Inflammatory macrophage treated with lipopolysaccharide for 4 hours (primary cell): ENCODE measurements at places on chromosomes 11 and 22.

GRCh38 chr22:36566720-36567119, 37.8 kb upstream of the EIF3D start:
- no peak for DNase-seq

DNA sequence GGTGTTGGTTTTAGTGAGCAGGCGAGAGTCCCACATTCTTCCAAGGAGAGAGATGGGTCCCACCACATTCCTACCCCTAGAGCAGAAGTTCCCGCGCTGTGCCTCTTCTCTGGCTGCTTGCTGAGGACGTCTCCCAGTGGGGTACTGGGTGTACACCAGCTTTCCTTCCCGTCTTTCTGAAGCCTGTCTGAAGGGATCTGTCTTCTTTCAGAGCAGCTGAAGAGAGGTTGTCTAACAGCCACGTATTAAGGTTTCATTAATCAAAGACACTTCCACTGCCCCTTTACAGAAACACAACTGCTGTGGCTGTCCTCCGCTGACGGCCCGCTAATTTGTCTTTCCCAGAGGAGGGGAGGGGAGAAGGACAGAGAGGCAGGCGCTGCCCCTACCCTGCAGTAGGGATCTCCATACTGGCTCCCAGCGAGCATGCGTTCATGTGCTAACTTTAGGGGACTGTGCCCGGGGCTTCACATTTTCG, 56.0 kb downstream of the ZBTB16 start:
- no peak for DNase-seq

DNA sequence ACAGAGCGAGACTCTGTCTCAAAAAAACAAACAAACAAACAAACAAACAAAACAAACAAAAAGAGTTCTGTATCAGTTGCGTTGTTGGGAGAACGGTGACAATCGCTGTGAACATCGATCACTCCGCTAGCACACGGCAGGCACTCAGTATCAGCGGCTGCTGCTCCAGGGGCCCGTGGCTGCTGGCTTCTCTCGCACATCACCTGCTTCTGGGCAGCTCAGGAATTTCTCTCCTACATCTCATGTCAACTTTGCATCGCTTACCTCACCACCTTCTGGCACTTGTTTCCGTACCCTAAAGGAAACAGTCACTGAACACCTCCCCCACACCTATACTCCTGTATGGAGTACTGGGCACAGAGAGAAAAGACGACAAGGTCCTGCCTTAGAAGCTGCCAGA, 70.3 kb upstream of the WNT7B start:
- DNase-seq = no peak

GRCh38 chr11:130894322-130895025, 21.8 kb downstream of the SNX19 start:
- peak; percentile 41 for DNase-seq

- DNase-seq = no peak
Measured at GRCh38 chr11:83493034-83493433, 206.9 kb upstream of the CCDC90B start.

GRCh38 chr11:32059686-32060462, 31.0 kb upstream of the RCN1 start:
- DNase-seq = no peak

DNA sequence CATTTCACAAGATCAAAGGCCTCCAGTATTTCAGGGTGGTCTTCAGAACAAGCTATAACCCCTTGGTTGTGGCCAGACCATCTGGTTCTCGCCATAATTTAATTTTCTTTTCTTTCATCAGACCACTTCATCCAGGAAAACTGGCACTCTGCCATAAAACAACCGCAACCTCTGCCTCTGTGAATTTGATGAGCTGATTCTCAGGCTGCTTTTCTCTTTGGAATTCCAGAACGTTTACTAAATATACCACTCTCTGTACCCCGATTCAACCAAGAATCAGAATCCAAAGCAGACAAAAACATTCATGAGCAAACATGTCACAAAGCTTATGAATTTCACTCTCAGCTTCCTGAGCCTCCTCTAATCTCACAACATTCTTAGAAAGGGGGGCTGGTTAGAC, 331.8 kb upstream of the SYN3 start:
- DNase-seq = no peak

DNA sequence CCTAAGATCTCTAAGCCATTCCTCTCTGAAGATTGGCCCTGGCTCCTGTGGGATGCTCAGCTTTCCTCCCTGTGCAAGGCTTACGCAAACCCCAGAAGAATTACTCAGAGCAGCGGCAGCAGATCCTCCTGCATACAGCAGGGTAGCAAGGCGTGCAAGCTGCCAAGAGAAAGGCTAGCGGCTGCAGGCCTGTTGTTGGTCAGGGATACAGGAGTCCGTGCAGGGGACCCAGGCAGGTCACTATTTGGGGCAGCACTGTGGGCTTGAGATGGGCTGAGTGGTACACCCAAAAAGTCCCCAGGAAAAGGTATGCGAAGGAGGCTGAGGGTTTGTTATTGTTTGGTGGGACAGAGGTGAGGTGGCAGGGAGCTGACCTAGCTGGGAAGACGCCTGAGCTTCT, 1.5 kb downstream of the GLB1L2 start:
- DNase-seq = no peak

DNA sequence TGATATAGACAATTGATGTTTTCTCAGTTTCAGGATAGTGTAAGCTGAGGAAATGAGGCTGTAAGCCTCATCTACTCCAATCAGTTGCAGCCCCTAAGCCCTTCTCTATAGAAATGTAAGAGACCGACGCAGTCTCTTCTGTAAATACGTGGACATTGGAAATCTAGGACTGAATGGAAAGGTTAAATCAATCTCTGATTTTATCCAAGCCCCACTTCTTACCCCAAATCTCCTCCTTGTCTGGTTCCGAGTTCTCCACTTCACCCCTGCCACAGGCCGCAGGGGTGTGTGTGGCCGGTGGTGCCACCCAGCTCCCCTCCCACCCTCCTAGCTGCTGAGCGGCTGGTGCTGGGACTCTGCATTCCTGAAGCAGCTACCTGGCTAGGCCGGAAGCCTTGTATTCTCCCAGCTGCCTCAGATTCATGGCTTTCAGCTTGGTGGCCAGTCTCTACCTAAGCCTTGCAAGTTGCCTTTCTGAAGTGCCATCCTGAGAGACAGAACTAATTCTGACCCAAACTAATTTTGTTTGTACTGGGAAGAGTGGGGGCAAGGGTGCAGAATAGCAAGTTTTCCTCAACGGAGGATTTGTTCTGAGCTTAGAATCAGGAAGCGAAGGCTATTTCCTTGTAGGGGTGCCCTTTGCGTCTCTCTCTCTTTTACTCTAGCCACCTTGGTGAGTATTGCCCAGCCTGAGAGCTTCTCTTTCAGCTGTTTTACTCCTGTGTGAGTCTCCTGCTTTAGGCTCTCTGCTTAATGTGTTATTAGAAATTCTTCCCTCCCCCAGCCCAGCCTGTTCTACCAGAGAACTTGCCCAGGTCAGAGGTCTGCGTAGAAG, 749 bp downstream of the VWA5A start:
- no peak for DNase-seq

DNA sequence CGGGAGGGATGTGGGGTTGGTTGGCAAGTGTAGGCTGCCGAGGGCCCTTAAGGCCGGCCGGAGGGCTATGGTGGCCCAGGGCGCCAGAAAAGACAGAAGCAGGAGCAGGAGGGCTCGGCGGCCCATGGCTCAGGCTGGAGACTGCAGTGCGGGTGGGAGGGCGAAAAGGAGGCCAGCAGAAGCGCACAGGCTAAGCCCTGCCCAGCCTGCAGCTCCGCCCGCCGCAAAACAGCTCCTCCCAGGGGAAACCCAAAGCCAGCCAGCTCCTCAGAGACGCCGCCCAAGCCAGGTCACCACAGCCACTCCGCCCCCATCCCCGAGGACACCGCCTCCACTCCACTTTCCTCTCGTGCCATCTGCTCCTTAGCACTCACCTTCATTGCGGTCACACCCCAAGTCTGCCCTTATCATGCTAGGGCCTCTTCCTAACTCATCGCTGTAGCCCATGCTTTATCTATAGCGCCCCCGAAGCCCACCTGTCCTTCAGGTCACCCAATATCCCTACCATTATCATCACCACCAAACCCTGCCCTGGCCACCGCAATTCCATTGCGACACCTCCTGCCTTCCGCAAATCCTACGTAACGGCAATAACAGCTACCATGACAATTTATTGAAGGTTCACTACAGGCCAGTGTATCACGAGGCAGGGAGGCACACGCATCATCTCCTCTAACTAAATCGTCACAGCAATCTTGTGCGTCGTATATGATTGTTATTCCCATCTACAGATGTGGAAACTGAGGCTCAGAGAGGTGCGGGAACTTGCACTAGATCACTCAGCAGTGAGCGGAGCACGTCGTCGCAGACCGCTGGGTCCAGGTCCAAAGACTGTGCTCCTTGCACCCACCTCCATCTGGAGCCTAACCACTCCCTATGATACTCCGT, at the start of gene PRCP:
Gene PRCP, minus strand, starts transcription at position 154 of the 888 bp plus-strand sequence. Its CDS starts 28 bp downstream, at position 126.
- DNase-seq = peak; percentile 89

GRCh38 chr22:35523167-35523947, 17.3 kb upstream of the RASD2 start:
- DNase-seq = no peak

GRCh38 chr22:36541831-36542411, 13.0 kb upstream of the EIF3D start:
- no peak for DNase-seq

DNA sequence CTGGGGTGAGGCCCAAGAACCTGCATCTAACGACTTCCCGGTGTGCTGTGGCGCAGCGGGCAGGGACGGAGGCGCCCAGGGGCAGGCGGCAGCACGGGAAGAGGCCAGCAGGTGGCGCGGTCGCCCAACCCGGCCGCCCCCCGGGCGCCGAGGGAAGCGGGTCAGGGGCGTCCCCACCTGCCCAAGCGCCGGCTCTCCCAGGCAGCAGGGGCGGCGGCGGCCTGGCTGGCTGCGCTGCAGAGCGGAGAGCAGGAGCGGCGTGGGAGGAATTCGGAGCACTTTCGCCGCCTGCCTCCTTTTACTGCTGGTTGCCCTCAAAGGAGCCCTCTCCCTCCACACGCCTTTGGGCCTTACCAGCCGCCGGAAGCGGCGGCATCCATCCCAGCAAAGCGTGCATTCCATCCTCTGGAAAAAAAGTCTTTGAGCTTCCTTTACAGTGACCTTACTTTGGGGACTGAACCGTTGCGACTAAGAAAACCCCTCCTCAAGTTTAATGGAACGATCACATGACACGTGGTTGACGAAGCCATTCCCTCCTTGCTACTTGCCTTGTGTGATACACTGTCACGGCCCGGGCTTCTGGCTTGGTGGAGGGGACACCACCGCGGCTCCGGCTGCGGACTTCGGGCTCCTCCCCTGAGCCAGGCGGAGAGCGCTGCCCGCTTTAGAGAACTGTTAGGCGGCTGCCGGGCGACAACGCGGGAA, 106.8 kb upstream of the CLMP start:
- peak; percentile 51 for DNase-seq

- no peak for DNase-seq
Measured at GRCh38 chr11:113538451-113539412, 63.5 kb upstream of the DRD2 start.

- DNase-seq = peak; percentile 42
Measured at GRCh38 chr11:2277008-2277346, 6.6 kb upstream of the ASCL2 start.

DNA sequence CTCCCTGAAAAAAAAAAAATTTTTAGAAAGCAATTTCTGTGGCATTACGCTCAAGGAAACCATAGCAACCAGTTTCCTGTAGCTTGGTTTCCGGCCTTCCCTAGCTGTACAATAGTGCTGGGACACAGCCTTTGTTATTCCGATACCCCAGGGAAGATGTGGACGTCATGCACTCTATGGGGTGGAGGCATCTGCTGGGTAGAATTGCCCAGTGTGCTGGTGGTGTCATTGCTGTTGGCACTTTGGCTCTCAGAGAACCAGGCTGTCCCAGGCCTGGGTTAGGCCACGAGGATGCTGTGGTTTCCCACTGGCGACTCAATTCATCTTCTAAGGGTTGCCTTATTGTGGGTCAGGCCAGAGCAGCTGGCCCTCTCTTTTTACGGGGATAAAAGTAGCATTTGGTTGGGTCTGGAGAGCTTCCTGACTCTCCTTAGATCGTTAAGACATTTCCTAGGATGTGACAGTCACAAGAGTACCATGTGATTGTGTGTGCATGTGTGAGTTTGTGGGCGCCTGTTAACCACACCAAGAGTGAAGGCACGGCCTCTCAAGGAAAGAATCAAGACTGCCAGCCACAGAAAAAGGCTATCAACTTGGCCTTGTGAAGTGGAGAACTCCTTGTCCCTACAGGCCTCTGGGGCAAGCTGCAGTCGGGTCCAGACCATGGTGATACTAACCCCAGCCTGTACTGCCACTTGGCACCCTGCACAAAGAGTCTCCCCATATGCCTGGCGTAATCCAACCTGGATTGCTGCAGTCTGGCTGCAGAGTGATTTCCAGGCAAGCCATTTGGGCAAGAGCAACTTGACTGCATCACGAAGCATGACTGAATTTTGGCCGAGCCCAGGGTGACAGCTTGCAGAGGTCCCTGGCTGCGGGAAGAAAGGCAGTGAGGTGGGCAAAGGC, 35.9 kb upstream of the NAV2 start:
- peak; percentile 7 for DNase-seq

- no peak for DNase-seq
Measured at GRCh38 chr11:44854741-44855492, 95.8 kb downstream of the TP53I11 start.

DNA sequence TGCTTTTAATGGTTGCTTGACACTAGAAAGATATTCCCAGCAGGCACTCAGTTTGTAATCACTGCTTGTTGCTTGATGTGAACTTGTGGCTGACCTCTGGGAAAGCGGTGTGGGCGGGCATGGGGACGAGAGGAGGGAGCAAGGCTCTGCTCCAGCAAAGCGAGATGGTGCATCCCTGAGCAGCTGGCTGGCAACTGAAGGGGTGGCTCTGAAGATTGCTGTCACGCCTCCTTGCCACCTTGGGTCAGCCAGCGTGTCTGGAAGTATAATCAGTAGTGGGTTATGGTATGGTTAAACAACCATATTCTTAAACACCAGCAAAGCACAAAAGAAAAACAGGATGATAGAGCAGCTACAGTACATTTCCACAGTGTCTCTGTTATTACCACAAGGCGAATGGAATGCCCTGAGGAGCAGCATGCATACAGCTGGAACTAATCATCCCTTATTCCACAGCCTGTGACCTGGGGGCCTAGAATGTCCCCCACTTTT, 124.5 kb downstream of the TRIM44 start:
- no peak for DNase-seq

- DNase-seq = no peak
Measured at GRCh38 chr22:33726294-33726734, 194.0 kb downstream of the LARGE1 start.

DNA sequence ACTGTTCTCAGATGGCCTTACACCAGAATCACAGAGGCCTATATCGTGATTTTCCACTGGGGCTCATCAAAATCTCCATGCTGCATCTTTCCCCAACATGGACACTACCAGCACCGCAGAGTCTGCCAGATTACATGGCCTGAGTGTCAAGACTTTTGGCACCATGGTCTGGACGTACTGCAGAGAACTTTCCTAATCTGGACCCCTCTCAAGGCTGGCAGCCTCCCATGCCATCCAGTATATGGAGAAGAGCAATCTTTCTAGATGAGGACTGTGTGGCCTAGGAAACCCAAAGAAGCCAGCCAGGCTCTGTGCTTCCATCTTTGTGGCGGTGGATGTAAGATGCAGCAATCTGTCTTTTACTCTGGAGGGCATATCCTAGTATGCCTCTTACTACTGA, 139.2 kb downstream of the ADAMTS15 start:
- DNase-seq = no peak
